NCI-H1436 treated with DMSO at 0.1 percent for 48 hours (cell line): ENCODE measurements at places on chromosomes 2 and 18.
A peak's percentile ranks its signal among the peaks of the same experiment; 100 is the strongest.

- no peak for DNase-seq
Observed at GRCh38 chr2:113692698-113693428, 63.6 kb downstream of the SLC35F5 start.

DNA sequence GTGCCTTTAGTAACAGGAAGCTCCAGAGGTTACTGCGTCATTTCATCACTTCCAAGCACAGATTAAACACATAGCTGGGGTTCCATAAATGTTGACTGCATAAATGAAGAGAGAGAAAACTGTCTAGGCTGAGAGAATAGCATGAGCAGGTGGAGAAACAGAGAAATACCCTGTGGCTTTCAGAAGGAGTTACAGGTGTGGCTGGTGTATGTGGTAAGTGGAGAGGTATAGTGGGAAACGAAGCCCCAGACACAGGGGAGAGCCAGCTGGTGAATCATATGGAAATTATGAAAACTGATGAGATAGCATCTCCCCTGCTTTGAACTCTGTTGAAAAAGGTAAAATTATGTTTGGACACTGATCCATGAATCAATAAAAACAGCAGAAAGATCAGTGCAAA, 807.4 kb upstream of the POU3F3 start:
- no peak for DNase-seq

DNA sequence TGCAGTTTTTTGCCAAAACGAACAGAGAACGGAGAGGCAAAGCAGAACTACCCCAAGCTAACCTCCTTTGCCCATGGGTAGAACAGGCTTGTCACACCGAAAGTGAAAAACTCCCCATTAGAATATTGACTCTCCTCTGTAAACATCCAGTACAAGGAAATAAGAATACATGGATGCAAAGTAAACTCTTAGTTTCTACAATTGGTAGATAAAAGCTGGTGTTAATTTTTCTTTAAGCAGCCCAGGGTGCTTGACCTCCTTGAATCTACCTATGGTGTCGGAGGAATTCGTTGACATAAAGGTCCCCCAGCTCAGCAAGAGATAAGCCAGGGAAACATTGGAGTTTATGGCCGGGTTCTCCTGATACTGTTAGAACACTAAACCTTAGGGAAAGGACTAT, 48.4 kb upstream of the DSG1 start:
- no peak for DNase-seq

DNA sequence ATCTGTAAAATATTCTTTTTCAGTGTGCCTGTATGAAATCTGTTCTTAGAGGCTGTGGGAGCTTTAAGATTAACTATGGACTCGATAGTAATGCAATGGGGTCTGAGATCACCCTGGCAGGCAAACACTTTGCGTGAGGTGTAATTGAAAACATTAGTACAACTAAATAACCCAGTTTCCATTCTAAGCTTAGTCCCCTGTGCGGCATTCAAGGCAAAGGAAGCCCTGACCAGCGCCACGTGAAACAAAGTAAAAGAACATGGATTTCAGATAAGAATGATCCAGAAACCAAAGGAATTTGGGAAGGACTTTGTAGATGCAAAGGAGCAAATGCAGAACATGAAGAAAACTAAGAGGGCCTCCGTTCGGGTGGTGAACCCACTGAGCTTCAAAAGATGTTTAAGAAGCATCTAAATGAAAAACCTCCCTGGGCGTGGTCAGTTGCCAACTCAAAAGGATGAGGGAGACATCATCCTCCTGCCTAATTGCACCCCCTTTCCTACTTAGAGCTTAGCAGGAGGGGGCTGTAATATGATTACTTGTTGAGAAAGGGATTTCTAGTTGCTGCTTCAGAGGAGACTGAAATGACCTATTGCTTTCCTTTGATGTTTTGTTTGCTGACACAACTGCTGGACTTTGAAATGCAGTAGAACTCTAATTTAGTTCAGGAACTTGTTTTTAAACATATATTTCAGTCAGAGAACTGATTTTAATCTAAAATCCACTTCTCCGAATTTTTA, 7.9 kb upstream of the CETN1 start:
- no peak for DNase-seq

DNA sequence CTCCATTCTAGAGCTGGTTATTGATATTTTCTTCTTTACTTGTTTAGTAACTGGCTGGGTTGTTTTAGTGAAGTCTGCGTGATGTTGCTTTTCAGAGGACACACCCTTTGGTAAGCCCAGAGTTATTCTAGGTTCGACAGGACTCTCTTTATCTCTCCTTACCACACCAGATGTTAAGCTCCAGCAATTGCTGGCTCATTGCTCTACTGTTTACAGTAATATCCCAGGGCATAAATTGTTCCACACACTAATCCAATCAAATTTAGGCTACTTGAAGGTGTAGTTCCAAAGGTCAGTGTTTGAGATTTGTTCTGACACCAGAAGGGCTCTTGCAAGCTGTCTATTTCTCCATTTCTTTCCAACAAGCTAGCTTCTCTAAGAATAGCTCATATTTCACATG, 506.6 kb downstream of the NR4A2 start:
- no peak for DNase-seq

- no peak for DNase-seq
Observed at GRCh38 chr2:7773362-7774360, 856.4 kb downstream of the RNF144A start.

DNA sequence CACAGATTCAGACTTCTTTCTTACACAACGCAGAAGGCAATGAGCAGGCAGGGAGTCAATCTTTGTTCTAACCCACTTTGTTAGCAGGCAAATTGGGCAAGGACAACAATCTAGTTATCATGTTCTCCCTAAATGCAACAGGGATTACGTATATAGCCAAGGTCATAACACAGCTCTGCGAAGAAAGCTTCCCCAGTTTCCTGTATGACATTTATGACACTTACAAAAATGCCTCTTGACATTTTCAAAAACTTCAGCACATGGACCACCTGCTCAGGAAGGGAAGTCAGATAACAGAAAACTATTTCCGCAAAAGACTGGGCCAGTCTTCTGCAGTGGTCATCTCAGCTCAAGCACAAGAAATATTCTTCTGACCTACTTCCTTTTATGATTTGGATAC, 106.1 kb downstream of the IRS1 start:
- no peak for DNase-seq

DNA sequence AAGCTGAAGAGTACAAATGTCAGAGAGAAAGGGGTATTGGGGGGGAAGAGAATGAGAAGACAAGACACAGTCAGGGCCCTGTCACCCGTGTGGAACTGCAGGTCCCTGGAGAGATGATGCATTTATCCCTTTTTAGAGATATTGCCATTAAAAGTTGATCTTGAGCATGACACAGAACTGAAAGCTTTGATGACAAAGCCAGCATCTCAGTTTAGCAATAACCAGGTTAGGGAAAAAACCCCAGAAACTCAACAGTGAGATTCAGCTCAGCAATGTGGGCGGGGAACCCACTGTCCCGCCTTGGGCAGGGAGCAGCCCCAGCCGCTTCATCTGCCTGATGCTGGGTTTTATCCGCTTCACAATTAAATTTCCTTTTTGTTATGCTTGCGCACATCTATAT, 181.1 kb downstream of the NEDD4L start:
- DNase-seq, result no peak

- no peak for DNase-seq
Observed at GRCh38 chr2:121334581-121335293, 49.7 kb upstream of the TFCP2L1 start.

GRCh38 chr18:60067426-60068210, 167.8 kb downstream of the PMAIP1 start:
- peak; percentile 65 for DNase-seq

- peak; percentile 54 for DNase-seq
Observed at GRCh38 chr2:54461261-54461660, 5.1 kb downstream of the SPTBN1 start.

DNA sequence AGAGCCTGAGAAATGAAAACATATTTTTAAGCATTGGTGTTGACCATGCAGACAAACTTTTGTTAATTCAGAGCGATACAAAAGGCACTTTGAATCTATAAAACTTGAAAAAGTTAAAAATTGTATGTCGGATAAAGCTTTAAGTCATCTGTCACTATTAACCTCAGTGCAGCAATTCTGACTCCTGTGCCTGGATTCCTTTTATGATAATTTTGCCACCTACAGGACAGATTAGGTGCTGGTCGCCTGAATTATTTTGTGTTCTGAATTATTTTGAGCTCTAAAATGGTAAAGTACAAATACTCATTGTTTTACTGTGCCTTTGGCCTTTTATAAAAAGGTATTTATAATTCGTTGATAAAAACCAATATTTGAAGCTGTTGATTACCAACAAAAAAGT, 19.4 kb upstream of the RNF138 start:
- no peak for DNase-seq

DNA sequence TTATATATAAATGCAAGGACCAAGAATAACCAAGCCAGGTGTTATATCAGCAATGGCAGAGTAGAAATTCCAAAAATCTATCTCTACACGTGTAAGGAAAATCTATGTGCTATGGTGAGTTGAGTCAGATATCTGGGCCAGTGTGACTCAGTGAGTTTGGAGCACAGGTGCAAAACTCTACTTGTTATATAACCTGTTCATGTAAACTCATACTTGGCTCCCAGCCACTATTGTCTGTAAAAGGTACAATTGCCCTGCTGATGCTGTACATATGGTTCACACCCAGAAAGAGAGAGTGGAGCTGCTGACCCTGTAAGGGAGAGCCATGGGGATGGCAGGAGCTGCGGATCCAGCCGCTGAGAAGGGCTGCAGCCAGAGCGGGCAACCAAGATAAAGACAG, 112.0 kb downstream of the TRABD2A start:
- no peak for DNase-seq
